NCI-H345 (cell line): ENCODE measurements at places on chromosomes 3 and 15.
A peak's percentile ranks its signal among the peaks of the same experiment; 100 is the strongest.

GRCh38 chr3:130934442-130935089 lies 40.7 kb downstream of the ATP2C1 start:
- DNase-seq, result no peak

- DNase-seq, result no peak
Observed at GRCh38 chr3:198027799-198028390, 67.9 kb downstream of the LMLN start.

- DNase-seq, result no peak
Observed at GRCh38 chr3:64764386-64764929, 76.7 kb upstream of the ADAMTS9 start.

DNA sequence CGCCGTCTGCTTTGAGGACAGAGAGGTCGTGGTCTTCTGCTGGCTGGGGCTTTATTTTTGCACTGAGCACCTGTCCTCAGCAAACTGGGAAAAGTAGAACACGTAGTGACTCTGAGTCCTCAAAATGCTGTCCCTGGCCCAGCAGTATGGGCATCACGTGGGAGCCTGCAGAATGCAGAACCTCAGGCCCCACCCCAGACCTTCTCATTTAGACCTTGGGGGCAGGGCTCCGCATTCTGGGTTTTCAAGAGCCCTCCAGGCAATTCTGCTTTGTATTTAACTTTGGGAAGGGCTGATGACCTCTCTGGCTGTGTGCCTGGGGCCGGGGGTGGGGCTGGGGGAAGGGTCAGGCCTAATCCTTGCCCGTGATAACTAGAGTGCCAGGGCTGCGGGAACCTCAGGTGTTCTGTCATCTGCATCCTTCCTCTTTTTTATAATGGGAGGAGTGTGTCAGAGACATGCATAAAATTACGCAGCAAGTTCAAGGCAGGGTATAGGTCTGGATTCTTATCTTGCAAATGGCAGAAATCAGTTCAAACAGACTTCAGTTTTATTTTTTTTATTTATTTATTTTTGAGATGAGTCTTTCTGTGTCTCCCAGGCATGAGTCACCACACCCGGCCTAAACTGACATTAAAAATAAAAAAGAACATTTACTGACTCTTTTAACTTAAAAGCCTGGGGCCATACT lies 11.1 kb downstream of the SLC6A6 start:
- no peak for DNase-seq

DNA sequence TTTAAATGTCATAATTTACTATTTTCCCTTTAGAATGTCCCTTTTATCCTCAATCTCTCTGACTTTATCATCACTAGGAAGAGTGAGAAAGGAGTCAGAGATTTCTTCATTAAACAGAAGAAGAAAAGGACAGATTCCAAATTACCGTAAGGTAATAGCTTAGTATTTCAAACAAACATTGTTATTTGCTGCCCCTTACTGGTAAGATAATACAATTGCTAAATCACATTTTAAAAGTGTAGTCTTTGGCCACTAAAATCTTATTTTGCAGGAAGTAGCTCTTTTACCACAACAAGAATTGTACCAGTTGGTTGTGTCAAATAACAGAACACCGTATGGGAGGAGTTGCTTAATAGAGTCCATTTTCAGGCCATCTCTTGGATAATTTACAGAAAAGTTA lies 53.7 kb downstream of the CGGBP1 start:
- DNase-seq, result no peak

DNA sequence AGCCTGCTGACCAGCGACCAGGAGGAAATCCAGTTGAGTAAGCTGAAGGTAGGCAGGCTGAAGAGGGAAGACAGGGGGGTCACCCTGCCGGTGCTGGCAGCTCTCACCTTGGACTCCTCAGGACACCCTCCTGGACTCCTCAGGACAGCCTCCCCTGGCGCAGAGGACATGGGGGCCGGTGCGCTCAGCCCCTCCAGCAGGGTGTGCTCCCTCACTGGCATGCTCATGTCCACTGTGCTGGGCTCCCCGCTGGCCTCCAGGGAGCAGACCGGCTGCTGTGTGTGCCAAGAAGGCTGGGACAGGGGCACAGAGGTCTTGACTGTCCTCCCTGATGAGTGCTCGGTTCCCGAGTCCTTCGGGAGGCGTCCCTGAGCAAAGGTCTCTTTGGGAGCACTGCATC lies 183.6 kb downstream of the ATP10A start:
- DNase-seq, result no peak

GRCh38 chr15:47788685-47789084 lies 71.4 kb downstream of the SEMA6D start:
- DNase-seq, result no peak

GRCh38 chr3:14631101-14631497 lies 20.5 kb upstream of the CCDC174 start:
- no peak for DNase-seq

- DNase-seq, result no peak
Observed at GRCh38 chr3:55647670-55648069, 160.6 kb upstream of the WNT5A start.

- DNase-seq, result no peak
Observed at GRCh38 chr15:60184579-60184978, 180.5 kb downstream of the FOXB1 start.

GRCh38 chr3:120853416-120853815 lies 54.6 kb upstream of the STXBP5L start:
- DNase-seq, result no peak

- peak; percentile 17 for DNase-seq
Observed at GRCh38 chr3:46574243-46574646, 8.1 kb upstream of the LRRC2 start.

DNA sequence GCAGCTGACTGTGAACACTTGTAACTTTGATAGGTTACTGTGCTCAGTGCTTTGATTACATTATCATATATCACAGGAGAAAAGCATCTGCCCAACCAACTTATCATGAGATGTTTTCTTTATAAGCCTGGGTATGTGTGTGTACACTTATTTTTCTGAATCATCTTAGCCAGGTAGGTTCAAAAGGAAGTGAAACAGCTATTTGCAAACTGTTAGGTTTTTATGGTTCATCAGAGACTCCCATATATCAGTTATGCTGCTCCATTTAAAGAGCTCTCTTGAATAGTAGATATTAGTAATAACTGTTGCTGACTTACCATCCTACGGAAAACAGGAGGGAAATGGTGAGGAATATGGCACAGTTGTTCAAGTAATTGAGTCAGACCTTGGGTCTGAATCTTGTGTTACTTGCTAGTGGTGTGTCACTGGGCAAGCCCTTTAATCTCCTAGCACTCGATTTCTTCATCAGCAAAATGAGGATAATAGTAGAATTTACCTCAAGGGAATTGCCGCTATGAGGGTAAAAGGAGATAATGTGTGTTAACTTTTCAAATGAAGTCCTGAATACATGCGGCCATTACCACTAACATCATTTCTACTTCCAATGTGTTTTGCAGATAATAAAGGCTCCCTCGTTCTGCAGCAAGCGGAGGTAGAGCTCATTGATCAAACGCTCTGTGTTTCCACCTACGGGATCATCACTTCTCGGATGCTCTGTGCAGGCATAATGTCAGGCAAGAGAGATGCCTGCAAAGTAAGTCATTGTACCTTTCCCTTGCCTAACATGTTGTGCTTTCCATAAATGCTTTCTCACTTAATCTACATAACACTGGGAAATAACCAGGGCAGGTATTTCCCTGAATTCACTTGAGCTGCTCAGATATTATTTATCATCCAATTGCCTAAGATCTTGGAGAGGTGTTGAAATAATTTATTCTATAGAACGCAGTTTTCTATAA lies 7.8 kb upstream of the C3orf52 start:
- no peak for DNase-seq

DNA sequence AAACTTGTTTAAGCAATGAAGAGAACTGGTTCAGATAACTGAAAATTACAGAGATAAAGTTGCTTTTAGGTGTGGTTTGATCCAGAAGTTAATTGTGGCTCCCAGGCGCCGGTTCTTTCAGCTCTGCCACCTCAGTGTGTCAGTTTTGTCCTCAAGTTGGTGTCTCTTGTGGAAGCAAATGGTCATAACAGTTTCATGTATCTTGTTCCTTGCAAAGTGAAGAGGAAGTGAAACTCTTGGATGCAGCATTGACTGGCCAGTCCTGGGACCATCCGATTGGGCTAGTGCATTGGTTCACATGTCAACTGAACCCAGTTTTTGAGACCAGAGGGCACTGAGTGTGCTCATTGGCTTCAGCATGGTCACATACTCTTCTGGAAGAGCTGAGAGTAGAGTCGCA lies 181.4 kb upstream of the GRM7 start:
- no peak for DNase-seq

- no peak for DNase-seq
Observed at GRCh38 chr3:52037291-52037690, 19.1 kb downstream of the DUSP7 start.

GRCh38 chr3:94778814-94779494 lies 716.1 kb downstream of the NSUN3 start:
- DNase-seq, result no peak

GRCh38 chr3:125051715-125052581 lies 3.8 kb downstream of the HEG1 start:
- no peak for DNase-seq

DNA sequence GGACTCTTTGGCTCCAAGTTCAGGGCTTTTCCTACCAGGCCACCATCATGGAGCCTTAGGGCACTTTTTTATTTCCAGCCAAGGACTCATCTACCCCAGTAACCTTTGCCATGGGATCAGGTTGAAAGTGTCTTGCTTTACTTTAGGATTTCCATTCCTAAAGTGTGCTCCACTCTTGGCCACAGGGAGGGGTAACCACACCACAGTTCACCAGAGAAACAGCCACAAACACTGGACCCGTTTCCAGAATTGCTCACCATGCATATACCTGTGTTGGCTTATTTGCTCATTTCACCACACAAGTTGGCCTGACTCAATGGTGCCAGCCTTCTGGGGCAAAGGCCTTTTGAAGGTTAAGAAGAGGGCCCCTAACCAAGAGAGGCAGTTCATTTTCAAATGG lies 70.6 kb upstream of the RAD18 start:
- DNase-seq, result no peak

- DNase-seq, result peak; percentile 0
Observed at GRCh38 chr3:111509308-111509707, 32.7 kb upstream of the CD96 start.

DNA sequence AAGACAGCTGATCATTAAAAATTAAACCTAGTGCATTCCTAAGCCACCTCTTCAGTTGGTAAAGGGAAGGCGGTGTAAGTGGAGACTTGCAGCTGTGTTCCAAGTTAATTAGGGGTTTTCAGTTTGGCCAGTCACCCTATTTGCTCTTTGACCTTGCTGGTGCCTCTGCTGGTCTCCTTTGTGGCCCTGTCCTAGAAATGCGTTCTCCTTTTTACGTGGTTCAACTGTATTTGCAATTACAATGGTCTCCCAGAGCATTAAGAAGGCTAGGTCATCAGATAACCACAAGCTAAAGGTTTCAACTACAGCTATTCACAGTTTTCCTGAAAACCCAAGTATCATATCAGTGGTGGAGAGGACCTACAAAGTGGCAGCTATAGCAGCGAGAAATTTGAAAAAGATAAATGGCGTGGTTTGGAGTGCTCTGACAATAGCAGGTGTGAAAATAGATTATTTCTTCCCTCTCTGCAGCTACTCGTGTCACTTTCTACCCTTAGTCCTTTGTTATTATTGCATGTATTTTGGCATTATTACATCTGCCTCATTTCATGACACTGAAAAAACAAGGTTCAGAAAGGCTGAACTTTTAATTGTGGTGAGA lies 203.5 kb upstream of the TBC1D5 start:
- DNase-seq, result no peak
